ENCODE measurements at places on chromosomes 3 and 15.

GRCh38 chr3:115275896-115276295, 128.8 kb upstream of the ZBTB20 start:
- no peak for DNase-seq

DNA sequence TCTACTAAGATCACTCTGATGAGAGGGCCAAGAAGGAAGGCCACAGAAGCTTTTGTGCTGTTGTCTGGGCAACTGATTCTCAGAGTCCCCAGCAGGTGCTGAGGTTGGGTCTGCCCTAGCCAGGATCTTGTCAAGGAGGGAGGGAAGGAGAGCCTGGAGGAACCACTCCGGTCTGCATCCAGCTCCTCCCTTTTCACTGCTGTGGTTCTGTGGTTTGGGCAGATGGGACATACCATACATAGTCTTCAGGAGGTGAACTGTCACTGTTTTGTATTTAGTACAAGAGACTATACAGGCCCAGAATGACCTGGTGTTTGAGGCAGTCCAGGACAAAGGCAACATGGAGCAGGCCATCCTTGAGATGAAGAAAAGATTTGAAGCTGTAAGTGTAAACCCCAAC, 21.9 kb downstream of the C3orf62 start:
- DNase-seq = no peak

- no peak for DNase-seq
These were observed 81.6 kb upstream of the HERC1 start for GRCh38 chr15:63915209-63915872.

DNA sequence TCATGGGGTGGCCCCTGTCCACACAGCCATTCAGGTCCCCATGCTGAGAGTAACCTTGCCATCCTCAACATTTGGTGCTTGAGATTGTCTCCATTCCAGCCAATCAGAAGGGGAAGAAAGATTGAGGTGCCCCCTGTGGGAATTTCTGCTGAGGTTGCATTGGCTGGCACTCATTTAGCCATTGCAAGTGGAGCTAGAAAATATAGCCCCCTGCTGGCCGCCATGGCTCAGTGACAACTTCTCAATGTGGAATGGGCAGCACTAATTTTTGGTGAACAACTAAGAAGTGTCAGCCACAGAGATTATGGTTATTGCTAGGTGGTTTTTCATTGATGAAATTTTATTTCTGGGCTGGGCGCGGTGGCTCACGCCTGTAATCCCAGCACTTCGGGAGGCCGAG, 22.0 kb downstream of the COL6A6 start:
- DNase-seq = peak; percentile 21

All from KG1 (cell line).